ENCODE measurements at places on chromosomes 12 and 14.

- DNase-seq = no peak
These were observed 98.1 kb downstream of the NINJ2 start for GRCh38 chr12:565161-565560.

DNA sequence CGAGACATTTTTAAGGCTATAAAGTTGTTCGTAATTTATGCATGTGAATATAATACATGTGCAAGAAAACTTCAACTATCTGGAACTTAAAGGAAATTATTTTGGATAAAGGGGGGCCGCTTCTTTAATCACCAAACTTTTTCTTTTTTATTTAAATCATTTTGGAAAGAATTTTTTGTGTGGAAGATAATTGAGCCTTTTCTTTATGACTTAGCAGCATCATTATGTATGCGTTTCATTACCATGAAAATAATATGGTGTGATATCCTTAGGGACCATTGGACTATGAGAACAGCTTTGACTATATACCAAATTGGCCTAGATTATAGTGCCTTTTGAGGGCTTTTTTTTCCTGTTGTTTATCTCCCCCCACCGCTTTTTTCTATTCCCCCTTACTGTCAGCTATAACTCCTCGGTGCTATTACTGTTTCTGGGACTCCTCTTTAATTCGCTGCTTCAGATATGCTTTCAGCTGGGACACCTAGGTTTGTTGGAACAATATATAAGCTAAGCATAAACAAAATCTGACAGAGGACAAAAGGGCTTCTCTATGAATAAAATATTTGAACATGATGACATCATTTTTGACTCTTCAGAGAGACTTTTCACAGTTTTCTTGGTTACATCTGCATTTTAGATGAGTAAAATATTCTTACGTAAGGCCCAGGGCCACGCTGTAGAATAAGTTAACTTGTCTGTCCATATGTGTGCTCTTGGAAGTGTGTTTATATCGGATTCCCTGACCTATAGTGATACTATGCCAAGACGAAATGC is 392.7 kb downstream of the NPAS3 start:
- no peak for DNase-seq

- no peak for DNase-seq
These were observed 375.5 kb downstream of the RAD51B start for GRCh38 chr14:68195126-68195525.

- DNase-seq = no peak
These were observed 434.7 kb downstream of the FUT8 start for GRCh38 chr14:65847075-65847847.

GRCh38 chr12:11718105-11718504 is 68.6 kb downstream of the ETV6 start:
- no peak for DNase-seq

DNA sequence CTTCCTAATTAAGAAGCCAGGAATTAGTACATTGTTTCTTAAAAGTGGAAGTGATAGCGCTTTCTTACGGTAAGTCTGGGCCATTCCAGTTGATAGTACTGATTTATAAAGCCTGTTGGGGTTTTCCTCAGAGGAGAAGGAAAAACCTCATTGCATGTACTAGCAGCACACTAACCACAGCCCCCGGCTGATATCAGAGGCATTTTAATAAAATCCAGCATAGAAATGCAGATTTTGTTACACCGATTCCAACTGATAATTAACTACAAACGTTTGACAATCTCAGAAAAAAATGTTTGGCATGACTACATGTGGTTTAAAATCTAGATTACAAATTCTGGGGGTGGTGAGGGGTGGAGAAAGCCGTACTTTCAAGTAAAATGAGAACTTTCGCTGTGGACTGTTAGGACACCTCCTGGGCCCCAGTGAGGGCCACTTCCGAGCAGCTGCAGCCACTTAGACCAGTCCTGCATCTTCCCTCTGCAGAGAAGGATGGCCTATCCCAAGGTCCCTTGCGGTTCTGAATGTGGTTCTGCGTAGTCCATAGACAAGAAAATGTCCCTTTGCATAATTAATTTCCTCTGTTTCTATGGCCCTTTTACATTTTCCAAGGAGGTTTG is 374.4 kb downstream of the NUAK1 start:
- no peak for DNase-seq

- DNase-seq = no peak
These were observed 38.1 kb downstream of the DIO3 start for GRCh38 chr14:101599234-101599885.
